ENCODE measurements at places on chromosomes 11 and 22.
A peak's percentile ranks its signal among the peaks of the same experiment; 100 is the strongest.

DNA sequence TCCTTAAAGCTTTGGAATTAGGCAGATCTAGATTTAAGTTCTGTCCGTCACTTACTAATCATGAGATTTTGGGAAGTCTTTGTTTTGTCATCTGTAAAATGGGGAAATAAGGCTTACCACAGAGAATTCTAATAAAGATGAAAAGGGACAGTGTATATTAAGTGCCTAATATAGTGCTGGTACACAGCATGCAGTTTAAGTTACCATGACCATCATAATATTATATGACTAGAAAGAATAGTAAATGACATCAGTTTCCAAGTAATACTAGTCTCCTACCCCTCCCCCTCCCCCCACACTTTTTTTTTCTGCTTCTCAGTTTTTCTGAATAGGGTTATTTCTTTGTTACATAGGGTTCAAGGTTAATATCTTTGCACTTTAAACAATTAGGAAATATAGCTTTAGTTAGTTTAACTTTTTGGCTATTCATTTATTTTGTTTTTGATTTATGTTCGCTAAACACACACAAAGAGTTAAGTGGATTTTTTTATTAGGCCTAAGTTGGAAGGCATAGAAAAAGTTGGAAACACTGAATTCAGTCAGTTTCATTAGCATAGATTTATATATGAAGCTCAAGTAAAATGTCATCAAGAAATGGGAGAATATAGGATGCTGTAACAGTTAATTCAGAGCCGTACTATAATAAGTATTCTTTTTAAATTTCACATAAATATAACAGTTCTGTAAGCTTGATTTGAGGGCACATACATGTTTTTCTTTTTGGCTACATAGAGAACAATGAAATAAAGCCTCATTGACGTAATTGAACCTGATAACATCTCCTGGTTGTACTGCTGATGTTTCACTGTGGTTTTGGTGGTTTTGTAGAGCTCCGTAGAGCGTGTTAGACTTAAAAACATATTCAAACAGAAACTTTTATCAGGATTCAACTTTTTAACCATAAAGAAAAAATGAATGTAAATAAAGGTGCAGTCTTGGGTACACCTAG lies 121.2 kb downstream of the PDE3B start:
- no peak for DNase-seq

DNA sequence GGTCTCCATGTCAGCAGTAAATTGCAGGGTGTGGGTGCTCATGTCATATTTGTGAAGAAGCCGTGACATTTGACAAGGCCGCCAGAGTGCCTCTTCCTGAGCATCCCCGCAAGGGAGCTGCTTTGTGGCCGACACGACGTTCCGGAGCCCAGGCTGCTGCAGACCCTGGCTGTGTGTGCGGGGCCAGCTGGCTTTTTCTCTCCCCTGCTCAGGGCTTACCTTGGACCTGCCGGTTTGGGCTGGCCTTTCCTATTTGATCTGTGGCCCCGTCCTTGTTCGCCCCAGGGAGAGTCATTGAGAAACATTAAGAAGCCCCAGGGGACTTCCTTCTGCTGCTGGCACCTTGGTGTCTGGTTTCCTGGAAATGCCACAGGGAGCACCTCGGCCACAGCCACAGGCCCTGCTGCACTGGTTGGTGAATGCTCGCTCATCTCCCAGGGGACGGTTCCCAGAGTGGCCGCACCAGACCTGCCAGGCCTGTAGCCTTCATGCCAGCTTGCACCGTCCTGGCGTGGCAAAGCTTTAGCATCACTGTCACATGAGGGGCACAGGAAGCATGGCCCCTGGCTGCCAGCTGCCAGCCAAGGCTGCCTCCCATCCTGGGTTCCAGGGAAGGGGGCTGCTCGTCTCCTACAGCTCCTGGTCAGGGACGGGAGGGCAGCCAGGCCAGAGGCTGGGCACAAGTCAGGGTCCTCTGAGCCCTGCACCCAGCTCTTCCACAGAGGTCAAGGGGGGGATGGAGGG lies 5.4 kb downstream of the GRK2 start:
- DNase-seq: peak; percentile 84

- no peak for DNase-seq
Measured at GRCh38 chr11:36507824-36508489, 2.1 kb downstream of the TRAF6 start.

- no peak for DNase-seq
Measured at GRCh38 chr11:61812736-61813411, 3.9 kb downstream of the FADS1 start.

- no peak for DNase-seq
Measured at GRCh38 chr11:115423728-115424459, 80.3 kb downstream of the CADM1 start.

All from activated T-cell treated with anti-CD3 and anti-CD28 coated beads, Interleukin-2, amount 50 U/mL, for 48 hours (primary cell).